H7 (cell line): ENCODE measurements at places on chromosomes 1 and 21.

- no peak for DNase-seq
Observed at GRCh38 chr21:33843216-33843615, 72.4 kb downstream of the ATP5PO start.

DNA sequence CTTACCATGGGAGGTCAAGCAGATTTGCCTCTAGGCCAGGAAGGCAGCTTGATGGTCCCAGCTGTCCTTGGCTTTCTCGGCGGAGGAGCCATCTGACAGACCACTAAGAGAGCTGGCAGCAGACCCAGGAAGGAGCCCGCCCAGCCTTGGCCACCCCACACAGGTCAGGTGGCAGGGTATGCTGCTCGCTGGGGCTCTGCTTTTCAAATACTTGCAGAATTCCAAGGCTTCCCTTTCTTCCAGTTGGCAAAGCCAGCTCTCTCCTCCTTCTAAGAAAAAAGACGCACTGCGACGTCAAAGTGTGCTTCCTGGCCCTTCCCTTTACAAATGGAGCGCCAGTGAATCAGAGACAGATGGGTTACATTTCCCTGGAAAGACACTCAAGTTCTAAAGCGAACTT is 229.4 kb downstream of the CACNA1E start:
- no peak for DNase-seq

DNA sequence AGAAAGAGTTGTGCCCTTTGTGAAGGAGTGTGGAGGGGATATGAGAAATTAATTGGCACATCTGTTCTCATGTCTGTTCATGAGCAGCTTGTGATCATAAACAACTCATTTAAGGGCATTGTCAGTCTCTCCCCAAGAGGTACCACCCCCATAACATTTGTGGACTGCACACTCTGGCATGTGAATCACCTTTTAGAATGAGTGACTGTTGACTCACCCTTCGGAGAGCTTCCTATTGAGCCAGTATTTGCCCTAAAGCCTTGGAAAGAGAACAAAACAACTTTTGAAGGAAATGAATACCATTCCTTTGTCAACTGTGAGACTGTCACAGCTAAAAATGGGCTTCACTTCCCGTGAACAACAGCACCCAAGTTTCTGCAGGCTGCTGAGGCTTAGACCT is 27.5 kb upstream of the MYSM1 start:
- no peak for DNase-seq

- DNase-seq = no peak
Observed at GRCh38 chr1:14788080-14788479, 189.6 kb downstream of the KAZN start.

GRCh38 chr1:26153966-26154532 is 4.8 kb upstream of the FAM110D start:
- peak; percentile 28 for DNase-seq

- peak; percentile 76 for DNase-seq
Observed at GRCh38 chr1:21534674-21535378, 25.6 kb downstream of the ALPL start.

DNA sequence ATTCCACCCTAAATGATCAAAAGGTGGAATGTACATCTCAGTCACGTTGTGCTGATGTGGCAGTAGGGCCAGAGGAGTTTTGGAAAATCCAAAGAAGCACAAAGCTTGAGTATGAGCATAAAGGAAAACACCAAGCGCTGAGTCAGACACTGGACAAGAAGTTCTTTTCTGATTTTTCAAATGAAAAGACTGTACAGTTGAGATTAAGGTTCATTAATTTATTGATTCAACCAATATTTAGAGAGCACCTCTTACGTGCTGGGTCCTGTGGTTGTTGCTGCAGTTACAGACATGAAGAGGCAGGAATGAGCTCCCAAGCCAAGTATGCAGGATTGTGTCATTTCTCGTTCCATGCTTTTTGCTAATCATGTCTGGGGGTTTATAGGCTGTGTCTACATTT is 28.9 kb upstream of the APP start:
- DNase-seq = no peak

DNA sequence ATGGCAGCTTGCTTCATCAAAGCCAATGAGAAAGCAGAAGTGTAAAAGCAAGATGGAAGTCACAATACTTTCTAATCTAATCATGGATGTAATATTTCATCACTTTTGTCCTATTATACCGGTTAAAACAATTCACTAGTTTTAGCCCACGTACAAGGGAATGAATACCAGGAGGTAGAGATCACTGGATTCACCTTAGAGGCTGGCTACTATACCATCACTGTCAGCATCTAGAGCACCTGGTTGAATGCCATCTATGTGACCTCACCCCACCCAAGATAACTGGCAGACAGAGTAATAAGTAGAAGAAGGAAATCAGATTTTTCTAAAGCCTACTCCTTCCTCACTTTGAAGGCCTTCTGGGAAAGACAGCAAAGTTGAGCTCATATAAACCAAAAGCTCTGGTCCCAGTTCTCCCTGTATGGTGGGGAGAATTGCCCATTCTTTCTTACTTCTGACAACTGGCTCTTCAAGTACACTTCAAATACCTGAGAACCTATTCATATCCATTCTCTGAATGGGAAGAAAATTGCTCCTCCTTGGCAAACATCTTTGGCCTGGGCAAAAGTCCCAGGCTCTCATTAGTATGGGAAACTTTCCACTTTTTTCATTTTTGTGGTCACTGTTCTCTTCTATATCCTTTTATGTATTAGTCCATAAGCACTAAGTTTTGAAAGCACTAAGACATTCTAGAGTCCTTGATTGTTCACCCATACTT is 24.8 kb downstream of the HSD3B1 start:
- DNase-seq = no peak

- DNase-seq = no peak
Observed at GRCh38 chr1:231663211-231663792, 36.7 kb downstream of the DISC1 start.

DNA sequence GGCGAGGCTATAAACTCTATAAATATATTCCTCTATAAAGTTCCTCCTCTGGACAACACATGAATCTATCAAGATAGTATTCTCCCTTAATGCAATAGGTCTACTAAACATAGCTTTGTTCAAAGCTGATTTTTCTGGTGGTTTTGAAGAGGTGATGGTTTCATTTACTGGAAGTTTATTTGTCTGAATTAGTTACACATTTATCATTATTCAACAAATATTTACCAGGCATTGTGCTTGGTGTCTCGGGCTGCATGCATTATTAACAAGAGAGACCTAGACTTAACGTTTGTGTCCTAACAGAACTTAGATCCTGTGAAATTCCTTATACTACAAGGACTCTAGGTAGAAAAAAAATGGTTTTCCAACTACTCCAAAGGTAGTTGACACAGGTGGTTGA is 511.4 kb upstream of the B3GALT2 start:
- no peak for DNase-seq

DNA sequence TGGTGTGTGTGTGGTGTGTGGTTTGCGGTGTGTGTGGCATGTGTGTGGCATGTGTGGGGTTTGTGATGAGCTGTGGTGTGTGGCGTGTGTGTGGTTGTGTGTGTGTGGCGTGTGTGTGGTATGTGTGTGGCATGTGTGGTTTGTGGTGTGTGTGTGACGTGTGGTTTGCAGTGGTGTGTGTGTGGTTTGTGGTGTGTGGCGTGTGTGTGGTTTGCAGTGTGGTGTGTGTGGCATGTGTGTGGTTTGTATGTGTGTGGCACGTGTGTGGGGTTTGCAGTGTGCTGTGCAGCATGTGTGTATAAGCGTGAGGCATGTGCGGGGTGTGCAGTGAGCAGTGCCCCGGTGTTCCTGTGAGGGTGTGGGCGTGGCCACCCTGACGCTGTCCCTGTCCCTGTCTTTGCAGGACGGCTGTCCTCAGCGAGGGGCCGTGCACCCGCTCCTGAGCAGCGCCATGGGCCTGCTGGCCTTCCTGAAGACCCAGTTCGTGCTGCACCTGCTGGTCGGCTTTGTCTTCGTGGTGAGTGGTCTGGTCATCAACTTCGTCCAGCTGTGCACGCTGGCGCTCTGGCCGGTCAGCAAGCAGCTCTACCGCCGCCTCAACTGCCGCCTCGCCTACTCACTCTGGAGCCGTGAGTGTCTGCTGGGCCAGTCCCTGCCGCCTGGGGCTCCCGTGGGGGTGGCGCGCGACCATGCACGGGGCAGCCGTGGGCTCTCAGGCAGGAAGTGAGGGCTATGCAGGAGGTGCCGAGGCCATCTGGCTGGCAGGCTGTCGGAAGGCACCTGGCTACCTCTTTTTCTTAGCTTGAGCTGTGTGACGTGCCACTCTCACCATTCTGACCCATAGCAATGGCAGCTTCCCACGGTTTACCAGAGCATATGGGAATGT is 52.6 kb upstream of the TRAPPC10 start:
- peak; percentile 64 for DNase-seq

GRCh38 chr1:183276386-183277080 is 90.5 kb downstream of the LAMC2 start:
- no peak for DNase-seq
